ENCODE measurements at places on chromosomes 12 and 14.

DNA sequence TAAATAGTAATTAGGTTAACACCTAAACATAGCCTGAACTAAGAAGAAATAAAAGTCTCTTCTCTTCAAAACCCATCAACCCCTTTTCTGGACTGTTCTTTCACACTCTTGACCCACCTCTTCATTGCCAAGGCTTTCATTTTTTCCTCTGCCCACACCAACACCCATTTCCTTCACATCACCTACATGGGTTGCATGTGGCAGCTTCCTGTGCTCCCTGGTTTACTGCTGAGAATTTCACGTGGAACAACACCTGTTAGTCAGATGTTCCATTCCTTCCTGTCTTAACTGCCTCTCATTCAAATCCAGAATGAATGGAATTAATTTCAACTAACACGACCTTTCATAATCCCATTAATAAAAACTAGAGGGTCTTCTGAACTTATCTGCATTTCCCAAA lies 157.3 kb downstream of the BCAT1 start:
- DNase-seq: no peak

GRCh38 chr12:5988088-5988487 lies 43.0 kb upstream of the ANO2 start:
- no peak for DNase-seq

GRCh38 chr14:29576927-29577326 lies 350.7 kb downstream of the PRKD1 start:
- DNase-seq: no peak

DNA sequence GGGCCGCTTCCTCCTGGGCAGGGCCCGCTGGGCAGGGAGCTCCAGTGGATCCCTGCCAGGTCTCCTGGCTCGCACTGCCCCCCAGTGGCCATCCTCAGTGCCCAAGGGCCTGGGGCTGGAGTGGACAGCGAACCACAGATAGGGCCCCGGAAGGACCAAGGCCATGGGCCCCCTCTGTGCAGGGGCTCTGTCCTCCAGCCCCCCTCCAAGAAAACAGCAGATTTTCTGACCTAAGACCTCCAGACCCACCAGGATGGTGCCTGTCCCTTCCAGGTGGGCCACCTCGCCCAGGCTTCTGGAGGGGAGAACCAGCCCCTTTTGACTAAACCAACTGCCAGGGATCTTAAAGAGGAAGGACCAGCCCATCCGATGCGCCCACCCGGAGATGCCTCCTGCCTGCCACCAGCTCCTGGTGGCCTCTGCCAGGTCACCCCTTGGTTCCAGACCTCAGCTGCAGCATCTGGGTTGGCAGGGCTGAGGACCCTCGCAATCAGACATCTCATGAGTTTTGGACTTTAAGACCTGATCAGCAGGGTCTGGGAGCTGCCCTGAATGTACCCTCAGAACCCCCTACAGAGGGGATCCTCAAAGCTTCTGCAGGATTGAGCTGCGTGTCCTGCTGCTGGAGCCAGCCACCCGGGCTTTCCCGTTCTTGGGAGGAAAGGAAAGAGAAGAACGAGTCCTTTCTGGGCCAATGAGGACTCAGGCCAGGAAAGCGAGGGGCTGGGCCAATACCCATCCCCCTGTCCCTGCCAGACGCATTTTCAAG lies 325.8 kb upstream of the DIO3 start:
- peak; percentile 6 for DNase-seq

DNA sequence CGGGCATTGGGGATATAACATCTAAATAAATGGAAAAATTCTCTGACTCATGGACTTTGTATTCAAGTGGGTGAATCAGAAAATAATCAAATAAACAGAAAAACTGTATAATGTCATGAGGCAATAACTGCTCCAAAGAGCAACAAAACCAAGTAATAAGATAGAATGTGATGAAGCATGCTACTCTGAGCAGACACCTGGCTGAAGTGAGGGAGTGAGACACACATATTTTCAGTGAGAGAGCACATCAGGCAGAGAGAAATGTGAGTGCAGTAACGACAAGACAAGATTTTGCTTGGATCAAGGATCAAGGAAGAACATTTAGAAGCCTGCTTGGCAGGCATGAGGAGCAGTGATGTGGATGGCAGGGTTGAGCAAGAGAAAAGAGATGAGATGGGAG lies 75.8 kb upstream of the CCDC91 start:
- no peak for DNase-seq

- DNase-seq: no peak
Measured at GRCh38 chr12:57434517-57435223, at the start of gene INHBC. Gene INHBC, plus strand, starts transcription at chr12:57434784. Its CDS starts 103 bp downstream, at chr12:57434887.

- no peak for DNase-seq
Measured at GRCh38 chr14:96979611-96980074, 182.5 kb downstream of the VRK1 start.

DNA sequence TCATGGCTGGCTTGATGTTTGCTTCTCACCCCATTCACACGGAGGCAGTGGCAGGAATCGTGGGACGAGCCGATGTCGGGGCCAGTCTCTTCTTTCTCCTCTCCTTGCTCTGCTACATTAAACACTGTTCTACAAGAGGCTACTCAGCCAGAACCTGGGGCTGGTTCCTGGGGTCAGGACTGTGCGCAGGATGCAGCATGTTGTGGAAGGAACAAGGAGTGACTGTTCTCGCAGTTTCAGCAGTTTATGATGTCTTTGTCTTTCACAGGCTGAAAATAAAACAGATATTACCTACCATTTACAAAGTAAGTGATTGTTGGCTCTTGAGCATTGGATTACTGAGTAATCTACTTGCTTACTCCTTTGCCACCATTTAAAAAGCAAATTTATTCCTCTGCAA lies 170.6 kb downstream of the TMTC2 start:
- DNase-seq: no peak

GRCh38 chr12:109997393-109997792 lies 1.2 kb upstream of the GIT2 start:
- DNase-seq: no peak

GRCh38 chr12:62879691-62880090 lies 55.3 kb downstream of the PPM1H start:
- no peak for DNase-seq

DNA sequence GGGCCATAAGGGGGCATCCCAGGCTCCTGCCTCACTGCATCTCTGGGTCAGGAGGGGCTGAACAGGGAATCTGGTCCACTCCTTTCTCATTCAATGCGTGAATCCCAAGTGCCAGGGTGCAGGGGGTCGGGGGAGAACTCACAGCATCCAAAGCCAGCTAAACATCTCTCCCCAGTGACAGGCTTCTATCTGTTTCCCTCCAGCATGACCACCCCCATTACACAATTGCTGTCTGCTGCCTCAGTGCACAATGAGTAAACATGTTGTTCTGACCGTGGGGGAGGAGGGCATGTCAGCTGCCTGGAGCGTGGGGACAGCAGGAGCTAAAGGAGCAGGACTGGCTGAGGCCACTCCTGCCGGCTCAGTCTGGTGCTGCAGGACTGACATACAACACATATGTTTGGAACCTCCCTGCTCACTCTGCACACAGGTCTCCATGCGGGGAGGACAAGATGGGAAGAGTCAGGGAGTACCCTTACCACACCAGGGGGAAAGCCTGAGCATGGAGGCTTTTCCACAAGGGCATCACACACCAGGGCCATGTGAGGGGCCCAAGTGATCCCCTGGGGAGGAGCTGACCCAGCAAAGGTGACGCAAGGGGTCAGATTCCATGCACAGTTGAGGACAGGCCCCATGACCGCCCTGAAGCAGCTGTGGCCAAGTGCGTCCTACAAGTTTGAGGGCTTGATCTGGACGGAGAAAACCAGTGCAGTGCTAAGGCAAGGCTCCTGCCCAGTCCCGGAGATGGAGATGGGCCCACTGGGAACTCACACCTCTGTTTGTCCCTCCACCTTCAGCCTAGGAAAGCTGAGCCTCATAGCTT lies 1.4 kb downstream of the TNS2 start:
- no peak for DNase-seq

- DNase-seq: no peak
Measured at GRCh38 chr12:85448548-85449139, 168.6 kb downstream of the ALX1 start.

- DNase-seq: no peak
Measured at GRCh38 chr14:99633918-99634317, 11.0 kb upstream of the HHIPL1 start.

DNA sequence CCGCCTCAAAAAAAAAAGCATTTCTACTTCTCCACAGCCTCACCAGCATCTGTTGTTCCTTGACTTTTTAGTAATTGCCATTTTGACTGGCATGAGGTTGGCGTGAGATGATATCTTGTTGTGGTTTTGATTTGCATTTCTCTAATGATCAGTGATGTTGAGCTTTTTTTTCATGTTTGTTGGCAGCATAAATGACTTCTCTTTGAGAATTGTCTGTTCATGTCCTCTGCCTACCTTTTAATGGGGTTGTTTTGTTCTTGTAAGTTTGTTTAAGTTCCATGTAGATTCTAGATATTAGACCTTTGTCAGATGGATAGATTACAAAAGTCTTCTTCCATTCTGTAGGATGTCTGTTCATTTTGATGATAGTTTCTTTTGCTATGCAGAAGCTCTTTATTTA lies 182.9 kb downstream of the FOXG1 start:
- no peak for DNase-seq

DNA sequence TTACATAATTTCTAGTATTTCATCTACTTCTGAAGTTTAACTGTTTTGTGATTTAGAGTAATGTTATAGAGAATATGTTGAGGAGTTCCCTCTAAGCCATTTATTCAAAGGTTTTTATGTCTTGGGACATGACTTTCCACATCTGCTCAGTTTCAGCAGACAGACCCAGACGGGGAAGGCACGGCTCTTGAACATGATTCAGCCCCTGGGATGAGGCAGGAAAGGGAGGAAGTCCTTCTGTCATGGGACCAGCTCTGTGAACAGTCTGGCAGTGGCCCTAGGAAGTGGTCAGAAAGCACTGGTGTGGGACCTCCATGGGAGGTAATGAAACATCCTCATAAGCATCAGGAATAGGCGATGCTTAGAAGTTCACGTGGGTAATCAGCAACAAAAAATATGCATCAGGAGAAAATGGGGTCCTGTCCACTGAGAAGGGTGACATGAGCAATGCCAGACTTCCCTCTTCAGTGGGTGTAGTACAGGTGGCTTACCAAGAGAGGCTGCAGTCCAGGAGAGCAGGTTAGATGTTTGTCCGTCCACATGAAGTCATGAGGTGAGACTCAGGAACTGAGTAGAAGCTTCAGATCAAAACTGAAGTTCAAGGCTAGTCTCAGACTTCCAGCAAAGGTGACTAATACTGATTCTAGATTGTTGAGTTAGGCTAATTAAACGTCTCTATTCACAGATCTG lies 248.5 kb downstream of the IPO8 start:
- no peak for DNase-seq

GRCh38 chr14:78933948-78934524 lies 763.9 kb downstream of the NRXN3 start:
- no peak for DNase-seq

GRCh38 chr14:101843665-101844064 lies 82.2 kb downstream of the PPP2R5C start:
- DNase-seq: peak; percentile 40

- DNase-seq: no peak
Measured at GRCh38 chr14:30129807-30130206, 202.2 kb upstream of the PRKD1 start.

DNA sequence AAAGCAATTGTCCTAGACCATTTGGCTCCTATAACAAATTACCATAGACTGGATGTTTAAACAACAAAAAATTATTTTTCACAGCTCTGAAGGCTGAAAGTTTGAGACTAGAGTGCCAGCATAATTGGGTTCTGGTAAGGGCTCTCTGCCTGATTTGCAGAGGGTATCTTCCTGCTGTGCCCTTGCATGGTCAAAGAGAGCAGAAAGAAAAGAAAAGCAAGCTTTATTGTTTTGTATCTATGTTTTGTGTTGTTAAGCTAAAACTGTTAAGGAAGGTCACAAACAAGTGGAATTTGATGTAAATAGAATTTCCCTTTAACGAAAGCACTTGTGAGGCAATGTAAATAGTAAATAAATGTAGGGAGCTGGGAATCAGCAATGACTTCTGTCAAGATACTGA lies 1031.0 kb upstream of the ATXN7L3B start:
- no peak for DNase-seq

DNA sequence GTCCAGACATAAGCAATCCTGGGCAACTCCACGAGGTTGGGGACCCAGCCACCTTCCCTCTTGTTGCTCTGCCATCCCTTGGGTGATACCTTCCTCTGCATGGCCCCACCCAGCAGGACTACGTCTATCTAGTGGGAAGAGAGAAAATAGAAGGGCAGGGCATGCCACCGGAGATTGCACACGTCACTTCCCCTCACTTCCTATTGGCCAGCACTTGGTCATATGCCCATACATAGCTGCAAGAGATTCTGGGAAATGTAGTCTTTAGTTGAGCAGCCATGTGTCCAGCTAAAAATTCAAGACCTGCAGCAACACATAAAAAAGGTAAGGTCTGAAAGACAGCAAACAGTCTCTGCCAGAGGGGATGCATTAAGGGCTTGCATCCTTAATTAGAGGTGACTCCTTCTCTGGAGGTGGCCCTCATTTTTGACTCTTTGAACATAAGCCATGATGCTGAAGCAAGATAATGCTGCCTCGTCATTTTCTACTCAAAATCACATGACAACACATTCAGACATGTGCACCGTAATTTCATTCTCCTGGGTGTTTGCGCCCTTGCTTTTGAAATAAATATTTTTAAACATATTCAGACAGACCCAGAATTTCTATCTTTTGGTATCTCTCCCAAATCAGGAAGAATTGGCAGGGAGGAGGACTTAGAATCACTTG lies 91.8 kb upstream of the PWP1 start:
- DNase-seq: no peak

DNA sequence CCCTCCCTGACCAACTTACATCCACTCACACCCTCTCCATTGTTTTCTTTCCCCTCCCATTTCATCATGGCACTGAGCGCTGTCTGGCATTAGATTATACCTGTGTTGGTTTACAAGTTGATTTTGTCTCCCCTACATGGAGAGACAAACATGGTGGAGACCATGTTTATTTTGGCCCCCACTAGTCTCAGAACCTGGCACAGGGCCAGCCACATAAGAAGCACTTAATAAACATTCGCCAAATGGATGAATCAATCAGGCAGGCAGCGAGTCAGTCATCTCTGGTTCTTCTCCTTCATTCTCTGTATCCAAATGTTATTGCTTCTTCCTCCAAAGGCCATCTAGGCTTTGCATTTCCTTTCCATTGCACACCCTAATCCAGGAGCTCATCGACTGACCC lies 177.4 kb downstream of the DPF3 start:
- no peak for DNase-seq

- DNase-seq: no peak
Measured at GRCh38 chr14:99431986-99432385, 48.7 kb downstream of the SETD3 start.

- no peak for DNase-seq
Measured at GRCh38 chr14:90795744-90796143, 20.5 kb downstream of the TTC7B start.

All from hematopoietic multipotent progenitor cell treated with erythropoietin and hydrocortisone succinate and interleukin-3 and kit ligand, for 15 days (in vitro differentiated cells).